Ovary (tissue), 10 donors: ENCODE measurements at places on chromosomes 11 and 22. TPM values are rescaled to one million over a fixed set of nuclear protein-coding genes. Genes with fewer than 3 reads are reported as not detected.

OR5A1 gene
- total RNA-seq = not detected

FGF19 gene
- not detected for total RNA-seq

- H3K4me3 ChIP-seq = no peak overlapping the region
- H3K4me1 ChIP-seq = peaks cover 25% of the 10 kb centered on the region
- H3K27me3 ChIP-seq = no peaks in the 10 kb centered on the region
Measured at GRCh38 chr11:78392854-78393253, 24.8 kb downstream of the GAB2 start.

GRCh38 chr11:116104498-116105174 is 600.4 kb upstream of the CADM1 start:
- H3K36me3 ChIP-seq = no peaks in the 10 kb centered on the region
- no peak overlapping the region for H3K27ac ChIP-seq
- no peak overlapping the region for H3K4me3 ChIP-seq
- H3K27me3 ChIP-seq = no peaks in the 10 kb centered on the region
- DNase-seq = no peak

SLC22A9 gene
- not detected for total RNA-seq

DNA sequence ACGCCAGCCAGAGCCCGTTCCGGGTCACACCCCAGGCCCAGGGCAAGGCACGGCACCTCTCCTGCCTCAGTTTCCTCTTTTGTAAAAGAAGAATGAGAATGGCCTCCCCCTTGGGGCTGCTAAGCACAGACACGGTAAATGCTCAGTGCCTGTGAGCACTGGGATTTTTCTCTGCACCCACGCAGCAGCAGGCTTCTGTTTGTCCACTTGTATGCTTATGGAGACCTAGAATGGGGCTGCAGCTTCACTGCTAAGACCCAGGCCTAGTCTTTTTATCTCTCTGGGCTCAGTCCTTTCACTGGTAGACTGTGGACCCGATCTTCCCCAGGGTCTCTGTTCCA is 1327.9 kb downstream of the TBC1D22A start:
- peaks cover 9% of the 10 kb centered on the region for H3K4me1 ChIP-seq
- H3K36me3 ChIP-seq = no peaks in the 10 kb centered on the region
- no peak overlapping the region for H3K27ac ChIP-seq
- no peak overlapping the region for H3K4me3 ChIP-seq
- no peaks in the 10 kb centered on the region for H3K27me3 ChIP-seq

- no peak overlapping the region for H3K27ac ChIP-seq
- H3K4me3 ChIP-seq = no peak overlapping the region
- no peaks in the 10 kb centered on the region for H3K36me3 ChIP-seq
- no peaks in the 10 kb centered on the region for H3K27me3 ChIP-seq
- no peaks in the 10 kb centered on the region for H3K4me1 ChIP-seq
- no peak for DNase-seq
Measured at GRCh38 chr11:48105096-48105990, 111.3 kb upstream of the OR4B1 start.

DNA sequence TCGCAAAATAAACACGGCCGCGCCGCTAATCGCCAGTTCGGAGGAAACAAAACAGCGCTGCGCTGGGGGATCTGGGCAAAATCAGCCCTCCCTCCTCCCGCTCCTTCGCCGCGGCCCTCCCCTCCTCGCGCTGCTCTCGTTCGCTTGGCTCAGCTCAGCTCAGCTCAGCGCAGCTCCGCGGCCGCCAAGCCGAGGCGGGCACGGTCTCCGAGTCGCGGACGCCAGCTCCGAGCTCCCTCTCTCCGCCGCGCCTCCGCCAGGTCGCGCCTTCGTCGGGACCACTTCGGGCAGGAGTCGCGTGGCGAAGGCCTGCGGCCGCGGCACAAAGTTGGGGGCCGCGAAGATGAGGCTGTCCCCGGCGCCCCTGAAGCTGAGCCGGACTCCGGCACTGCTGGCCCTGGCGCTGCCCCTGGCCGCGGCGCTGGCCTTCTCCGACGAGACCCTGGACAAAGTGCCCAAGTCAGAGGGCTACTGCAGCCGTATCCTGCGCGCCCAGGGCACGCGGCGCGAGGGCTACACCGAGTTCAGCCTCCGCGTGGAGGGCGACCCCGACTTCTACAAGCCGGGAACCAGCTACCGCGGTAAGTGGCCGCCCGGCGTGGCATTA is at the start of gene SPON1:
TSS of gene SPON1 (plus strand) at position 162 of the 607 bp plus-strand sequence. CDS start at position 344, 182 bp downstream.
- no peaks in the 10 kb centered on the region for H3K36me3 ChIP-seq
- peak within 1 kb of the TSS; percentile 59 for H3K27ac ChIP-seq
- peaks cover 2% of the 10 kb centered on the region for H3K4me1 ChIP-seq
- H3K27me3 ChIP-seq = no peaks in the 10 kb centered on the region

RBMXL2 gene
- not detected for total RNA-seq

GRCh38 chr11:107547961-107548360 is 17.6 kb downstream of the ALKBH8 start:
- no peak overlapping the region for H3K27ac ChIP-seq
- no peak overlapping the region for H3K4me3 ChIP-seq
- no peaks in the 10 kb centered on the region for H3K36me3 ChIP-seq
- no peak for DNase-seq
- H3K27me3 ChIP-seq = no peaks in the 10 kb centered on the region

DNA sequence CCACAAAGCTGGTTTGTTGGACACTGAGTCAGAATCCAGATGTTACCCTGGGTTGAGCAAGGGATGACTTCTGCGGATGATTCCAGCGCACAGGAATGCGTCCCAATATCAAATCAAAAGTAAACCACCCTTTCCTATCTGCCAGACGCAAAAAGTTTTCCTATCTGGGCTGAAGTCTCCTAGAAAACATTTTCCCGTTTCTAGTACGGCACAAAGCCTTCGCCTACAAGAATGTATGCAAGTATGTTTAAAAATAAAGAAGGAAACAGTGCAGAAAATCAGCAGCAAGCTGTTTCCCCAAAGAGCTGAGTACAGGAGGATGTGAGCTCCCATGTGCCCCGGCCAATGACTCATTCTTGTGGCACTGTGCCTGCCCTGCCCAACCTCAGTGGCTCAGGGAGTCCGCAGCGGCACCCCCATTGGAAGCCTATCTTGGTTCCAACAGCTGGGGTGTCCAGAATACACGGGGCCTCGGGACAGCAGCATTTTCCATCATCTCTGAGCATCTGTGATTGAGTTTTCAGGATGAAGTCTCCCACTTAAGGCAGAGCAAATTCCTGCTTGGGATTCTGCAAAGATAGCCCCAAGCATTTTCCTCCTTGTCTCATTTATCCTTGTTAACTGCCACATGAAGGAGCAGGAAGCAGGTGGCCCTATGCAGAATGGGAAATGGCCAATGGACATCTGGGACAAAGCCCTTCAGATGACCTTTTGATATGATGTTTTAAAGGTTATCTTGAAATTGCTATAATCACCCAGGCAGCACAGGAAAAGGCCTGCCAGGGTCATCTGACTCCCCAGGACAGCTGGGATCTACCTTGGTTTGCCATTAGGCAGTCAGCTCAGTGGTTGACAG is 17.5 kb downstream of the KCNJ5 start:
- peaks cover 6% of the 10 kb centered on the region for H3K4me1 ChIP-seq
- no peaks in the 10 kb centered on the region for H3K36me3 ChIP-seq
- H3K27me3 ChIP-seq = no peaks in the 10 kb centered on the region
- no peak overlapping the region for H3K4me3 ChIP-seq
- no peak overlapping the region for H3K27ac ChIP-seq

SAA4 gene
- 0.57 TPM for total RNA-seq

OR6T1 gene
- not detected for total RNA-seq

CHST1 gene
- total RNA-seq = 9.9 TPM

DNA sequence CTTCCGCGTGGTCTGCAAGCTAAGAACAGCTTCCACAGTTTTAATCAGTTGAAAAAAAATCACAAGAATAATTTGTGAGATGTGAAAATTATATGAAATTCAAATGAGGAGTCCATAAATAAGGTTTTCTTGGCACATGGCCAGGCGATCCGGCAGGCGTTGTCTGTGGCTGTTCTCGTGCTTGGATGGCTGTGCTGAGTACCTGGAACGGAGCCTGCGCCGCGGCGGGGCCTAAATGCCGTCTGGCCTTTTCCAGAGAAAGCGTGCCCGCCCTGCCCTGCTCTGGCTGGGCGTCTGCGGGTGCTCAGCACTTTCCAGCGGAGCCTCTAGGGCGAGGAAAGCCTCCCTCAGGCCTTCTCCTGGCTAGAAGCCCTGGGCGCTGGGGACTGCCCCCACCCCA is 41.8 kb downstream of the OSBPL5 start:
- H3K4me1 ChIP-seq = peaks cover 7% of the 10 kb centered on the region
- H3K27me3 ChIP-seq = no peaks in the 10 kb centered on the region
- peak; percentile 73 for DNase-seq
- no peaks in the 10 kb centered on the region for H3K36me3 ChIP-seq
- H3K4me3 ChIP-seq = no peak overlapping the region

- no peak overlapping the region for H3K27ac ChIP-seq
- no peak for DNase-seq
- no peaks in the 10 kb centered on the region for H3K27me3 ChIP-seq
- no peak overlapping the region for H3K4me3 ChIP-seq
- no peaks in the 10 kb centered on the region for H3K4me1 ChIP-seq
Measured at GRCh38 chr22:44136786-44137185, 43.9 kb upstream of the PARVG start.

BDNF gene
- total RNA-seq = 0.48 TPM

- H3K27me3 ChIP-seq = no peaks in the 10 kb centered on the region
- H3K4me1 ChIP-seq = peaks cover 58% of the 10 kb centered on the region
- no peak for DNase-seq
- no peaks in the 10 kb centered on the region for H3K36me3 ChIP-seq
- H3K4me3 ChIP-seq = no peak overlapping the region
- no peak overlapping the region for H3K27ac ChIP-seq
Measured at GRCh38 chr11:67273260-67273990, 7.2 kb downstream of the GRK2 start.

DNA sequence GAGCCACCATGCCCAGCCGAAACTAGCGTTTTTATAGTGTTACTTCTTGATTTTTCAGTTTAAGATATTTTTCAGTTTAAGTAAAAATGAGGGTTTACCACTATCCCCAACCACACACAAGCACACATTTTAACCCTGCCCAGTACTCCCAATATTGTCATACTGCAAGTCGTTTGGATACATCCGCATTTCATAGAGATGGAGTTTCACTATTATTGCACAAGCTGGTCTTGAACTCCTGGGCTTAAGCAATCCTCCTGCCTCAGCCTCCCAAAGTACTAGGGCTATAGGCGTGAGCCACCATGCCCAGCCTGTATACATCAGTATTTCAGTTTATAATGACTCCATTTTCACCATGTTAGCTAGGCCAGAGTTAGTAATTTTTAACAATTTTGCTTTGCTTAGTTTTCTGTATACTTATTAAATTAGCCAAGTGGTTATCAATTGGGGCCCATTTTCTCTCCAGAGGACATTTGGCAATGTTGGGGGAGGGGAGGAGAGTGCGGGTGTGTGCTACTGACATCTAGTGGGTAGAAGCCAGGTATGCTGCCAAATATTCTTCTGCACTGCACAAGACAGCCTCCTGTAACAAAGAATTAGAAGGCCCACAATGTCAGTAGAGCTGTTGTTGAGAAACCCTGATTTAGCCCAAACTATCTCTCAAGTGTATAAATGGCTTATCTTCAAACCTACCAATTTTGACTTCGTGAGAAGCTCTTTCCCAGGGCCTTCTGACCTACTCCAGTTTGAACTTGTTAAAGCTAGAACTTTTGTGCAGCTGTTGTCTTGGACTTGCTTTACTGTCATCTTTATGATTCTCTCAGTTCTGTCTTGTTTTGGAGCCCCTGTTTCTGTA is 7.3 kb downstream of the USP47 start:
- H3K27me3 ChIP-seq = no peaks in the 10 kb centered on the region
- peaks cover 13% of the 10 kb centered on the region for H3K4me1 ChIP-seq
- H3K27ac ChIP-seq = no peak overlapping the region
- peak; percentile 40 for DNase-seq

QSER1 gene
- 50.1 TPM for total RNA-seq

RFPL3 gene
- not detected for total RNA-seq

- no peak for DNase-seq
- H3K4me1 ChIP-seq = no peaks in the 10 kb centered on the region
- no peak overlapping the region for H3K27ac ChIP-seq
- H3K27me3 ChIP-seq = no peaks in the 10 kb centered on the region
- H3K36me3 ChIP-seq = no peaks in the 10 kb centered on the region
Measured at GRCh38 chr11:115197433-115197832, 306.8 kb downstream of the CADM1 start.

OR2D2 gene
- 0.22 TPM for total RNA-seq

ANKRD49 gene
- 15.3 TPM for total RNA-seq
